ENCODE measurements at places on chromosomes 5 and 9.

DNA sequence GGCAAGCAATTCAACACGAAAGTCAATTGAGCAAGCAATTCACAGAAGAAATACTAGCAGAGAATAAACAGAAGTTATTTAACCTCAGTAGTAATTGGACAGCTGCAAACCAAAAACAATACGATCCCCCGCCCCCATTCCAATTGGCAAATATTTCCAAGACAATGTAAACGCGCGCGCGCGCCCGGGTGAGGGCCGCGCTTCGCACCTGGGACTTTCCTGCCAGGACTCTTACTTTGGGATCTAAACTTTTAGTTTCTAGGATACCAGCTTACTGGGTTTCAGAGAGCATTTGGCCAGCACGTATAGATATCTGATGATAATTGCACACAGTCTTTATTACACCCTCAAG is 8.6 kb downstream of the RUFY1 start:
- DNase-seq, result peak; percentile 22

GRCh38 chr5:96942911-96943310 is 7.0 kb downstream of the LNPEP start:
- DNase-seq, result no peak

GRCh38 chr9:98226516-98226915 is 28.9 kb downstream of the TBC1D2 start:
- no peak for DNase-seq

DNA sequence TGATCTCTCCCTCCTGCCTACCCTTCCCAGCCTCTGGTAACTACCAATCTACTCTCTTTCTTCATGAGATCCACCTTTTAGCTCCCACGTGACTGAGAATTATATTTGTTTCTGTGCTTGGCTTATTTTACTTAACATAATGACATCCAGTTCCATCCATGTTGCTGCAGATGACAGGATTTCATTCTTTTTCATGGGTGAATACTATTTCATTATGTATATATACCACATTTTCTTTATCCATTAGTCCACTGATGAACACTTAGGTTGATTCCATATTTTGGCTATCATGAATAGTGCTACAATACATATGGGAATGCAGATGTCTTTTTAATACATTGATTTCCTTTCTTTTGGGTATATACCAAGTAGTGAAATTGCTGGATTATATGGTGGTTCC is 35.5 kb upstream of the ZNF366 start:
- DNase-seq, result no peak

DNA sequence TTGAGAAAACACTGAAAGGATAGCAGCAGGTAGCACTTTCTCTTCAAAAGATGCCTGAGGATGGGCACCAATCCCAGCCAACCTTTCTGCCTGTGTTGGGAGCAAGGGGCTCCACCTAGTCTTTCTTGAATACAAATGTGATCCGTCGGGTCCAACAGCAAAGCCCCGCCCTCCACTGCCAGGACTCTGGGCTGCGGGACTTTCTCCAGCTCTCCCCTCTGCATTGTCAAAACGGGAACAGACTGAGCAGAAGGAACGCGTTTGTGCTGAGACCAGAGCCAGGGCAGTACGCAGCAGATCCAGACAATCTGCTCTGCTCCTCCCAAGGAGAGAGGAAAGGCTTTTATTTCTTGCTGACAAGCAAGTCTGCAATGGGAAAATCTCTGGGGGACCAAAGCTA is 139.7 kb downstream of the SEC61B start:
- no peak for DNase-seq

- DNase-seq, result no peak
Observed at GRCh38 chr5:180069589-180070247, 1.8 kb downstream of the RNF130 start.

GRCh38 chr9:133691626-133692363 is 46.4 kb downstream of the SARDH start:
- no peak for DNase-seq

DNA sequence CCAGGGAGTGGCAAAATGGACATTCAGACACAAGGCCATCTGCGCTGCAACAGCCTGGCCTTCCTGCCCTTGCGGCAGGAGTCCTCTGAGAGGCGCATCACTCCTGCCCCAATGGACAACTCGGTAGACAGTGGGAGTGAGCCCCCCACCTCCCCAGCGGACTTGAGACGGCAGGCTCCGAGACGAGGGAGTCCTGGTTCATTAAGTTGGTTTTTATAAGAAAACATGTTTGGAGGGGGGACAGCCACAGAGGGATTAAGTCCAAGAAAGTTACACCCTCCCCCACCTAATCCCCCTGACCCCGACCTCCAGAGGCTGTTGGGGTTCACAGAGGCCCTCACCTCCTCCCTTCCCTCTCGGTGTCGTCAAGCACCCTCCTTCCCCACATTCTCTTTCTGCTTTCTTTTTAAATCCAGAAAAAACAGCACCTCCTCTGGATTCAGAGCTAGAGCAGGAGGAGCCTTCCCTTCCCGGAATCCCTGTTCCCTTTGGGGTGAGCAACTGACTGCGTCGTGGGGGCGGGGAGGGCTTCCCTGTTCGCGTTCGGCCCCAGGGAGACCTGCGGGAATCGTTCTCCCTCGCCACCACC is 1.8 kb upstream of the EGR1 start:
- DNase-seq, result no peak

DNA sequence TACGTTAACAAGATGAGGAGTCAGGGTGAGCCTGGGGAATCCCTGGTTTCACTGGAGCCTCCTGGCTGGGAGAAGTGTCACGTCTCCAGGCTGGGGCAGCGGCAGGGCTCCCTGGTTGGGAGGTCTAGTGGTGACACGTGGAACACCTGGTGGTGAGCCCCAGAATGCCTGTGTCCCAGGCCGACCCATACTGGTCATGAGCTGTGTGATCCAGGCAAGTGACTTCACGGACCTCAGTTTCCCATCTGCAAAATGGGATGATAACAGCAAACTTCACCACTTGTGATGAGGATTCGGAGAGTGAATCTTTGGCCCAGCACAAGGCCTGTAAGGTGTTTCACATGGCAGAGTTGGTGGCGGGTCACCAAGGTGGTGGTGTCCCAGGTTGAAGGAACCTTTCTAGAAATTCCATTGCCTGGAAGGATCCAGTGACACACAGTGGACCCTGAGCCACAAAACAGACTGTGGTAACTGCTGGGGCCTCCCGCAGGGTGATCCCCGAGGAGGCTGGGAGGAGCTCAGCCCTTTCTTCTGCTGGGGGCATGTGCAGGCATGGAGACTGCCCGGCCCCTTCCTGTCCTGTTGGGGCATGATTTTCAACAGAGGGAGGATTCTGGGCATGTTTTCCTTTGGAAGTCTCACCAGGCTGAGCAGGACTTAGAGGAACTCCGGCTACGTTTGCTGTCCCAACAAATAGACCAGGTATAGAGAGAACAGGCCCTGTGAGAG is 153.9 kb upstream of the IER5L start:
- no peak for DNase-seq

DNA sequence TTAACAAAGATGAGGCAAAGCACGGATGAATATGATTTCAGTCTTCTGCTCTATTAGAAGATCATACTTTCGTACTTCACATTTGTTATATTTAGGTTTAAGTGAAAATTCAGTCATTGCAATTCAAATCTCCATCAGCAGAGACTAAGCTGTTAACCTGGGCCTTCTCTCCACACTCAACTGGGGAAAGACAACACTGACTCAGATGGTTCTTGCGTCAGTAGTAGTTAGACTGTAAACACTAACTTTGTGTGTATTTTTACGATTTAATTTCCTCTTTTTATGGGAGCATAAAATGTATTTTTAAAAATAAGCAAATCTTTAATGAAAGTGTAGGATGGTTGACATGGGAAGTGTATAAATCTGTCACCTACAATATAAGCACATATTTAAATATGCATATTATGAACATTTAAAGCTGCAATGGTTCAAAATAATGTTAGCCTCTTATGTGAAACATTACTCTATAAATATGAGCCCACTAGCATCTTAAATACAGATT is 42.7 kb upstream of the ZNF608 start:
- no peak for DNase-seq

GRCh38 chr5:171823269-171823668 is 37.7 kb downstream of the SMIM23 start:
- no peak for DNase-seq

DNA sequence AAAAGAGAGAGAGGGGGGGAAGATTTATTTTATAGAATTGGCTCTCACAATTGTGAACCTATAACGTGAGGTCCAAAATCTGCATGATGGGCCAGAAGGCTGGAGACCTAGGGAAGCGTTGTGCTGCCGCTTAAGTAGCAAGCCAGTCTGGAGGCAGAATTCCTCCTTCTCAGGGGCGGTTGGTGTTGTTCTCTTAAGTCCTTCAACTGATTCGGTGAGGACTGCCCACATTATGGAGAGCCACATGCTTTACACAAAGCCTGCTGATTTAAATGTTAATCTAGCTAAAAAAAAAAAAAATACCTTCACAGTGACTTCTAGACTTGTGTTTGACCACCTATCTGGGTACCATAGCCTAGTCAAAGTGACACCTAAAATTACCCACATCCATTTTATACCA is 64.2 kb upstream of the CKS2 start:
- DNase-seq, result no peak

- DNase-seq, result no peak
Observed at GRCh38 chr9:118457171-118458000, 753.2 kb downstream of the TLR4 start.

DNA sequence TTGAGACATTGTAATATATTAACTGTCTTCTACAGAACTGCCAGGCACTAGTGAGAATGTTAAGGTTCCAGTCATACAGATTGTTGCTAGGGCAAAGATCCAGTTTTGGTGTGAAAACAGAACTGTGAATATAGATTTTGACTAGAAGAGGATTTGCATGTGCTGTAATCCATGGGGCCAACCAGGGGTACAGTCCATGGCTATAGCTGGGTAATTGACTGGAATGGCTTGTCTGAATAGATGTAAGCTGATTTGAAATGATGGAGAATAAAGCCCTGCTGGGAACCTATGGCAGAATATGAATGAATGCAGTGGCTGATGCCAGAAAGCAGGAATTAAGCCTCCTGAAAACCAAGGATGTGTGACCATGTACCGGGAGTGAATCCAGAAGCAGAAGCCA is 748.5 kb upstream of the CDH10 start:
- DNase-seq, result no peak

GRCh38 chr9:84697509-84698114 is 28.1 kb downstream of the NTRK2 start:
- DNase-seq, result peak; percentile 69

DNA sequence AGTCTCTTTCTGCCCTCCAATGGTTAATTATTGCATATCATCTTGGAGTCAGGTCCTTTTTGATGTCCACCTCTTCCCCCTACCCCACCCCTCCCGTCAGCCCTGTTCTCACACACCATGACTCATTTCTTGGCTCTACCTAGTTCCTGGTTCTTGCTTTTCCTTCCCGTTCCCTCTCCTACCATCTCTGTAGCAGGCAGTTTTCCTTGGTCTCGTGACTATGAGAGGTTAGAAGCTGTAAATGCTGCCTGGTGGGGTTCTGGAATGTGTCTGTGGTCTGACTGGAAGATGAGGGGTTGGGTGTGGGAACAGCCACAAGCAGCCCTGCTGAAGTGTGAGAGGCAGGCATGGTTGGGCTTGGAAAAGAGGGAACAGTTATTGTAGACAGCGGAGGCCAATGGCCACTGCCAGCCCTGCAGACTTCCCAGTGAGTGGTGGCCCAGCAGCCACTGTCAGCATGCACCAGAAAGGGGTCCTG is 18.2 kb downstream of the SLC22A5 start:
- no peak for DNase-seq

DNA sequence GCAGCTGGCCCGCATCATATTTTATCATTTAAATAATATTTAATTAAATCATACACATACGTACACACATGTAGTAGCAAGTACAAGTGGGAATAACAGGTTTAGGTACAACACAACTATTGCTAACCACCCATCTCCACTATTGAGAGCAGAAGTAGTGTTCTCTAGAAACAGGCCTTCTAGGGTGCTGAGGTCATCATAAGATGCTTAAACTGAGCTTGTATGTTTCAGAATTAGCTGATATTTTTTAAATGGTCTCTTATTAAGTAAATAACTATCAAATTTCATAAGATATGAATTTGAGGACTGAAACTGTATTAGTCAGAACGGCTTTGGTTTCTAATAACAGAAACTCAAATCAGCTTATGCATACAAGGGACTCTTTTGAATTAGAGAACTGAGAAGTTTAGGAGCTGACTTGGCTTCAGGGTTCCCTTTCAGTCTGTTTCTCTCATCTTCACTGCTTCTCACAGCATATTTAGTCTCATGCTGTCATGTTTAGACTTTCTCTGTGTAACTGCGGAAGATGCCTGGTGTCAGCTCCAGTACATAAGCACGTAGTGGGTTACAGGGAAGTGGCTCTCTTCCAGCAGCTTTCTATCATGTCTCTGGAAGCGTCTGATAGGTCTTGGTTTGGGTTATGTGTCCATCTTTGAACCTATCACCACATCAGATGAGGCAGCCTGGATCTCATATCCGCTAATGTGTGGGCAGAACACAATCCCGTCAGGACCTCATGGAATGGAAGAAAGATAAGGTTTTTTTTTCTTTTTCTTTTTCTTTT is 25.0 kb upstream of the OCLN start:
- DNase-seq, result no peak

DNA sequence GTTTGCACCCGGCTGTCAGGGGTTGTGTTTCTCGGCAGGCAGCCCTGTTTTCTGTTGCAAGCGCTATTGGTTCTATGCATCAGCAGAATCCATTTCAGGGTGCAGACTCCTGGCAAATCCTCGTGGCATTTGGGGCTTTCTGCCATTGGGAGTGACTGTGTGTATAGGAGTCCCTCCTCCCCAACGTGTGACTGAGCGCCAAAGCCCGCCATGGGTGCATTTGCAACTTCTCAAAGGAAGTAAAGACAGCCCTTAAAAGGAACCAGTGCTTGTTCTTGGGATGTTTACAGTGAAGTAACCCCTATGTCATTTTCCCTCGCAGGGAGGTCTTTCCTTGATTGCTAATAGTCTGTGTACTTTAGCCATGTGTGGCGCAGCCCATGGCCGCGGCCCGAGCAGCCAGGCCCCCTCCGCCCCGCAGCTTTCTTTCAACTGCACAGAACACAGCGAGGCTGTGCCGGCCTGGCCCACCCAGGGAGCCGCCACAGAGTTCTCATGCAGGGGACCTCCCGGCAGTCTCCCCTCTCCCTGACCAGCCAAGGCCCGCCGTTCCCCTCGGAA is 175.6 kb downstream of the HSD17B3 start:
- no peak for DNase-seq

- no peak for DNase-seq
Observed at GRCh38 chr5:43063721-43064171, 23.6 kb upstream of the ANXA2R start.

- no peak for DNase-seq
Observed at GRCh38 chr9:122347348-122348287, 23.2 kb upstream of the PTGS1 start.

- no peak for DNase-seq
Observed at GRCh38 chr9:113798062-113799030, 77.8 kb upstream of the ZNF618 start.
